ENCODE measurements at places on chromosomes 7 and 10.

DNA sequence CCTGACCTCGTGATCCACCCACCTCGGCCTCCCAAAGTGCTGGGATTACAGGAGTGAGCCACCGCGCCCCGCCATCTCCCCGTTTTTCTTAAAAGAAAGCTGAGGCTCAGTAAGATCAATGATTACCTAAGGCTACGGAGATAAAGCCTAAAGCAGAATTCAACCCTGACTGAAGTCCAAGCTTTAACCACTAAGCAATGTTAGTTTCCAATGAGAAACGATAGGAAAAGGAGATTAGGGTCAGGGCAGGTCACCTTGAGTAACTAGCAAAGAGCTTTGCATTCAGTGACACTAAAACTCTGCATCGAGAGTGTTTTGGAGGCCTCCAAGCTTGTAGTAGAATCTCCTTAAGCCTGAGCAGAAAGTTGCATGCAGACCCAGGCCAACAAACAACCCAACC, 17.6 kb upstream of the PRXL2A start:
- DNase-seq = no peak

DNA sequence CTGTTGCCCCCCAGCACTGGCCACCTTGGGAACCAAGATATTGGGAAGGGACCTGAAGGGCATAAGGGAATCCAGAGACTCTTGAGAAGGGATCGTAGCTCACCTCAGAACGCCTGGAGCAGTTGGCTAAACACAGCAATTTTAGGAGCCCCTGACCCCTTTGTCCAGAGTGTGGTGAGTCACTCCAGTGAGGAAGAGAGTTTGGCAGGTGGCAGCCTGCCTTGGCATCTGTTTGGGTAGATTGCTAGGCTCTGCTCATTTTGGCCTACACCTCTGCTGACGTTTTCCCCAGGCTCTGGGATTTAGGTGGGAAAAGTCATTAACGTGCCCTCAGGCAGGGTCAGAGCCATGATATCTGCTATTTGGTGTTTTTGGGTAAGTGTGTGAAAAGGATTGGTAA, 100.6 kb downstream of the GRB10 start:
- peak; percentile 17 for DNase-seq

- DNase-seq = no peak
Observed at GRCh38 chr7:19869979-19870378, 96.6 kb upstream of the TMEM196 start.

GRCh38 chr10:1734288-1734687, 3.0 kb downstream of the ADARB2 start:
- DNase-seq = no peak

DNA sequence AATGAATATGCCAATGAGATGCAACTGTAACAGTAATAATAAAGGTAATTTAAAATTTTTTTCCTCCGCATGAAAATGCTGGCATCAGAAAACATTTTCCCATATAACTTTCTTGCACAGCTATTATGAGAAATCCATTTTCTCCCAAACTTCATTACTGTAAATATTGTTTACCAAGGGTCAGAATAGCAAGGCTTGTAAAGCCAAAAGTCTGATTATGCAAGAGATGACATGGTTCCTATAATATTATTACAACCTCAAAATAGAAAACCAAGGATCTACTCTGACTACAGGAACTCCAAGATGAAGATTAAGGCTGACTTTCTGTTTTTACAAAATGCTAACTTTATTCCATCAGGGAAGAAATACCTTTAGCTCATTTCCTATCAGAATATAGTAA, 162.7 kb upstream of the CDK1 start:
- no peak for DNase-seq

DNA sequence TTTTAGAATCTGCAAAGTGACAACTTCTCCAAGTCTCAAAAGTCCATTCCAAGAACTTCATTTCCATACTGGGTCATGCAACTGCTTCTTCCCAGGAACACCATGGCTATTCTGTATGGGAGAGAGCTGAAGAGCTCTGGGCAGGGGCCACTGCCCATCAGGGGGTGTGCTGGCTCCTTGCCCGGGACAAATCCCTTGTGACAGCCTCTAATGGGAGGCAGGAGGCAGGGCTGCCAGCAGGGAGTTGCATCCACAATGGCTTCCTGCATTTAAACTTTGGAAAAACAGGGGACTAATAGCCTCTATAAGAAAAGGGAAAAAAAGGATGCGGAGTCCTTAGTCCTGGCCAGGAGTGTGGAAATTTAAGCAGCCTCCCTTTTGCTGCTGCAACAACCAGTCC, 18.4 kb upstream of the FRMD4A start:
- DNase-seq = no peak

DNA sequence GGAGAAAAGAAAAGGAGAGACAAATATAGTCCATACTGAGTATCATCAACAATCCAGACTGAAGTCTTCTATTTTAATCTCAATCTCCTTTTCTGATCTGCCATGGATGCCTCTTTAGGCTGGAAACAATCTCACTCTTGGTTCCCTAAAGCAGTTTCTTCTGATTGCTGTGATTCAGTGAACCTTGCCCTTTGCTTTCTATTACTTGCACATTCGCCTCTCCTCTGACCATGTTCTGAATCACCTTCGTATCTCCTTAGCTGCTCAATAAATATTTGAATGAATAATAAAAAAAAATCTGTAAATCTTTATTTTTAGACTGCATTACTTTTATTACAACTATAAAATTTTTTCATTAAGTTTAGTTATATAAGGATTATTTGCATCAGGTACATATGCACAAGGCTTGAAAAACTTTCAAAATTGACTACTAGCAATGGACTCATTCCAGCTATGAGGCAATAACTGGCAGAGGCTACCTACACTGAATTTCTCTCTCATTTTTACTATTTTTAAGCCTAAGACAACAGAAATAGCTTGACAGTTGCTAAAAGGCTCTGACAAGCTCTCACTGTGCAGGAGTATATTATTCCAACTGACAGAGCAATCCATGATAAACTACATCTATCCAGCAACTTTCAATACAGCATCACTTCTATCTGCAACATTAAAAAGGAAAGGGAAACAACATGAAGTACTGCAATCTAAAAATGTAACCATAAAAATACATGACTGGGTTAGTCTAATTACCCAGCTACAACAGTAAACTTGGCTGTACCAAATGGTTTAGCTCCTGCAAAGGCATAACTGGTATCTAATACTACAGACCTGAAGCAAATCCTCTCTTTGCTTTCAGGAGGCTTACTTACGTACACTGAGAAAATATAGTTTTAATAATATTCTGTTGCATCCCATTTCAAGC, 25.6 kb downstream of the TM9SF3 start:
- DNase-seq = no peak

DNA sequence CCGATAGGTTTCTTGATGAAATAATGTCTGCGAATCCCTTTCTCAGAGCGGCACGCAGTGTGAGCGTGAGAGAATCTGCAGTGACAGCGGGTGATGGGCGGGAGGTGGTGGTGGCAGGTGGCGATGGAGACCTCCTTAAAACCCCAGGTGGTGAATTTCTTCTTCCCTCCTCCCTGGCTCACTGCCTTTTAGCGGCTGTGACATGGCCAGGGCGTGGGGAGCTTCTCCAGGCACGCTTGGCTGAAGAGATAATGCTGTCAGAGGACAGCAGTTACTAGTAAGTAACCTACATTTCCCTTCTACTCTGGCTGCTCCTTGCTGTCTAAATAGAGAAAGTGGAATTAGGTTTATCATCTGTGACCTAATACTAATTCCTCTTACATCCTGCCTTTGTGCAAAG, 141.4 kb upstream of the INSYN2A start:
- no peak for DNase-seq

DNA sequence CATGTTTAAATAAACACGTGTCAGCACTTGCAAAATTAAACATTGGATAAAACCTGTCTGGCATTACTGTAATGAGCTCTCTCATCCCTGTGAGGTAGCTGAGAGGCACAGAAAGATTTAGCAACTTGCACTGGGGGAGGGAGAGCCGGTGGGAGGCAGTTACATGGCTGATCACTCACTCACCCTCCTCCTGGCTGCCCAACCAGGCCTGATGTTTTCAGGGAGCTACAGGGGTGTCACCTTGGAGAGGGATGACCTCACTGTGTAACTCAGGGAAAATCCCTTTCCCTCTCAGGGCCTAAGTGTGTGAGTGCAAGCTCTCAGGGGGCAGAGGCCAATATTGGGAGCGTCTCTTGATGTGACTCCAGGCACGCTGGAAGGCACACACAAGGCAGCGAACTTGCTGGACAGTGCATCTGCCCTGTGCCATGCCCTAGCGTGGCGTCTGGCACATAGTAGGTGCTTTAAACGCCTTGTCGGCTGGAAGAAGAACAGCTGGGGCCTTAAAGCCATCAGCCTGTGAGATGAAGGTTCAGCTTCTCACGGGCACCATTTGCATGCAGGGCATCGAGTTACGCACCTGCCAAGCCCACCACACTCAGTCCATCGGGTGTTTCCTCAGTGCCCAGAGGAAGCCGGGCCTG, 51.1 kb downstream of the ELFN1 start:
- peak; percentile 37 for DNase-seq

GRCh38 chr10:76375761-76376160, 944.3 kb downstream of the LRMDA start:
- no peak for DNase-seq

DNA sequence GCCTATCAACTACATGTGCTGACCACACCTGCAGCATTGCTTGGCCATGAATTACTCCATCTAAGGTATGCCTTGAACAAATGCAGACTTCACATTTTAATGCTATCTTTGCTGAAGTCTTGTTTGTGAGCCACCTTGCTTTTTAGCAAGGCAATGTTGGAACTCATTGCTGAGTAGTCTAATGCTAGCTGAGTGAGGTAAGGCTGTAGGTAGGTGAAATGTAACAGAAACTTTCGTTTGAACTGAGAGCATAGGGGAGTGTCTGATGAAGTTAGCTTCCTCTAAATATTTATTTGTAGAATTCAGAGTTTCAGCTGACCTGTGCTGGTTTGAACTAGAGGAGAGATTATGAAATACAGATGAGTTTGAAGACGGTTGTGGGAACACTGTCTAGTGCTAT, 238.5 kb downstream of the SEMA3A start:
- DNase-seq = no peak

- DNase-seq = no peak
Observed at GRCh38 chr10:79079490-79080355, 11.0 kb downstream of the ZMIZ1 start.

GRCh38 chr10:14654821-14655382, 119.8 kb downstream of the FAM107B start:
- no peak for DNase-seq

DNA sequence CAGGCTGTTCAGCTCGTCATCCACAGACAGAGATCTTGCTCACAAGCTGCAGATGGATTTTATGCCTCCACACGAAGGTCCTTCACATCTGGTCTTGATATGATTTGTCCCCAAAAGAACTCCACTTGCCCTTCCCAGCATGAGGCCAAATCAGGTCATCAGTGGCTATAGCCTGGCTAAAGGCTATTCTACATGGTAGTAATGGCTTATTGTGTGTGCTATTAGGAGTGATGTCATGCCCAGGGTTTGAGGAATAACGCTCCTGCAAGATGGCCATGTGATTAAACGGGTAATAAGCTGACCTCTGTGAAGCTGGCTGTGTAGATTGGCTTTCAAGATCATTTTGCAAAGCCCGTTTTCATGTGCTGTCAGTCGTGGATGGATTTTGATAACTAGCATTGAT, 313.8 kb downstream of the FRMD4A start:
- no peak for DNase-seq

- no peak for DNase-seq
Observed at GRCh38 chr7:64182036-64182790, 24.8 kb upstream of the ZNF735 start.

DNA sequence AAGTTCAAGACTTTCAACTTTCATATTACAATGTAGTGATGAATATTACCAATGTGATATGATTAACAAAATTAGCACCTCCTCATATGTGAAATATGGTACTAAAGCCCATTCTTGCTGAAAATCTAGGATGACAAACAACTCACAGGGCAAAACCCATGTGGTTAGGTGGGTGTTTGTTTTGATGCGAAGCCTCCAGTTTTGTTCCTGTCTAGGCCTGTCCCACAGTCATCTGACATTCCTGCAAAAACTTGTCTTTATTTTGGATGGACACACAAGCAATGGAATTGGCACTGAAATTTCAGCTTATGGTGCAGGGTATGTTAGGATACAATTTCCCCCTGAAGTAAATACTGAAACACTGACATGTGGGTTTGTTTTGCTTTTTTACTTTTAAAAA, 95.3 kb downstream of the PARD3 start:
- no peak for DNase-seq

DNA sequence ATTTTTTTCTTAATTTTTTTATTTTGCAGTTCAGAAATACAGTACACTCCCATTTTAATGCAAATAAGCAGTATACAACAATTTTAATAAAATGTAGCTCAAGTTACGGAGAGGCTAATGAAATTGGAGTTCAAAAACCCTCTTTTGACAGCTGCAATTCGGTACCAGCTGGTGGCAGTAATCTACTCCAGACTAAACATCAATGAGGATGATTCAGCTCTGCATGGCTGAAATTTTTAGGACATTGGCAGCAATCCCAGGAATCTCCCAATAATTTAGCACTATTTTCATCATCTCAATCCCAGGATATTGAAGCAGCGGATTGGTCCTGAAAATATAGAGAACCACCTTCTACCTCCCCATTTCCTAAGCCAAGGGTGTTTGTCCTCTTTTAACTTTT, 278.8 kb downstream of the CACNA2D1 start:
- peak; percentile 55 for DNase-seq

- DNase-seq = no peak
Observed at GRCh38 chr7:116447436-116447835, 52.1 kb upstream of the CAV2 start.

DNA sequence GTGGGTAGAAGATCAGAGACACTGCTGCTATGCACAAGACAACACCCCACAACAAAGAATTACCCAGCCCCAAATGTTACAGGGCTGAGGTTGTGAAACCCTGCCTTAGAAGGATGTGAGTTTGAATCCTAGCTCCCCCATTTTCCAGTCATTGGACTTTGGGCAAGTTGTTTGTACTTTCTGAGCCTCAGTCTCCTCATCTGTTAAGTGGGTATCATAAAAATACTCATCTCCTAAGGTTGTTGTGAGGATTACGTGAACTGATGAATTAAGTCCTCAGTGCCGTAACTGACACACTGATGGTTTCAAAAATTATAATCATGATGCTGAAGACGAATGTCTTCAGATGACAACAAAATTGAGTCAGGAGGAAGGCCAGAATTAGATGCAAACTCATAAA, 30.3 kb downstream of the RHOBTB1 start:
- no peak for DNase-seq

DNA sequence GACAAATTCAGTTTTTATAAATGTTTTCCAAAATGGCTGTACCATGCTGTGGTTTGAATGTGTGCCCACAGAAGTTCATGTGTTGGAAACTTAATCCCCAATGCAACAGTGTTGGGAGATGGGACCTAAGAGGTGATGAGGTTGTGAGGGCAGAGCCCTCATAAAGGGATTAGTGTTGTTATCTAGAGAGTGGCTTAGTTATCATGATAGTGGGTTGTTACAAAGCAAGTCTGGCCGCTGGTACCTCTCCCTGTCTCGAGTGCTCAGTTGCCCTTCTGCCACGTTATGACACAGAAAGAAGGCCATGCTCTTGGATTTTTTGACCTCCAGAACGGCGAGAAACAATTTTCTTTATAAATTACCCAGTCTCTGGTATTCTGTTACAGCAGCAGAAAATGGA, 119.0 kb downstream of the BTAF1 start:
- DNase-seq = no peak

GRCh38 chr10:15336211-15336610, 34.9 kb downstream of the FAM171A1 start:
- DNase-seq = no peak
